AG10803 (cell line): ENCODE measurements at places on chromosomes 7 and 10.

DNA sequence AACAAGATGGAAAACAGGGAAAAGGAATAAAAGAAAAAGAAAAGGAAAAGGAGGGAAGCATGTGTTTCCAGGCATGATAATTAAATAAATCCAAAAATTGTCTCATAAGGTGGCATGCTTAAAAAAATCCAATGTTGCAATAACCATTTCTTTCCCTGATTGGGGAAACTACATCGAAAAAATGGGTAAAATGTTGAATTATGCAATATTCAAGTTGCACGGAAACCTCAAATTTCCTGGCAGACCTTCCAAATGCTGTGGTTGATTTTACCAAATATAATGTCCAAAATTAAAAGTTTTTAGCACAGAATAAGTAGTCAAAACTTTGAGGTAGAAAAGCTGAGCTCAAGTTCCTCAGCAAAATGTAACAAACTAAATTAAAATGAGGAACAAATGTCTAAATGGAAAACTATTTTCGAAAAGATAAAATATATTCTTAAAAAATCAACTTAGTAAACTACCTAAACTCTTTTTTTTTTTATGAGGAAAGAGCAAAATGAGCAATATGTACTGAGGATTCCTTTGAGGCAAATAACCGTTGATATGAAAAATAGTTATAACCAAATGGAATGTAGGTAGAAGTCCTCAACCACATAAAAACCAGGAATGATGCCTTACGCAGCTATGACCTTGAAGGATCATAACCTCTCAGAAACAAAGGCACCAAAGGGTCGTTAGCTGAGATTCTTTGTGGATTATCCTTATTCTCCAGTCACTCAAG is 52.6 kb downstream of the MACC1 start:
- peak; percentile 96 for DNase-seq

- DNase-seq = peak; percentile 25
Observed at GRCh38 chr7:97845622-97846203, 26.5 kb downstream of the ASNS start.

- peak; percentile 37 for DNase-seq
Observed at GRCh38 chr10:102781921-102782557, 38.3 kb downstream of the WBP1L start.

- peak; percentile 80 for DNase-seq
Observed at GRCh38 chr7:139619367-139619657, 95.8 kb downstream of the CLEC2L start.

DNA sequence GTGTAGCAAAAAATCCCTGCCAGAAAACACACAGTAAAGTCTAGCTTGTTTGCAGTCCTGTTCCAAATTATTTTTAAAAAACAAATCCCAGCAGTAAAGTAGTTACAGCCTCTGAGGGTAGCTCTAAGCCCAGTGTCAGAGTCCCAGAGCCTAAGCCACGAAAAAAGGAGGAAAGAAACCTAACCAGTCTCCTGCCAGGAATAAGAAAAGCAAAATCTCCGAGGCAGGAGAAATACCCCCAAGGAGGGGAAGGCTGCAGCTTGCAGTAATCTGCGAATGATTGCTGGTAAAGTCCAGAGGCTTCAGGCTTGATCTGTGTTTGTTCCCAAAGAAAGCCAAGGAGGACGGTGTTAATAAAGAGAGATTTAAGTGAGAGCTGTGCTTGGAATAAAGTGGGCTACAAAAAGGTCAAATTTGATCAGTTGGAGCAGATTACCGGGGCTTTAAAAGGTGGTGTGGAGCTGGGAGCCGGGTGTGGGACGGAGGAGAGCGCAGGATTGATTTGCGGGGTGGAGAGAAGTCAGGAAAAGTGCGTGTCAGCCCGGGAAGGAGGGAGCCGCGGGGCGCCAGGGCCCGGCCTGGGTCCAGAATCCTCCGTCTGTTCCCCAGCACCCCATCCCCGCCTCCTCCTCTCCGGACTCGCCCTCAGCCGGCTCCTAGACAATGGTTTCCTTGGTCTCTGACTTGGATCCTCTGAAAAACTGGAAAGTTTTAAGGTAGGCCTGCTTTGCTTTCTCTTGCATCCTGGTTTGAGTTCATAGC is 219.4 kb upstream of the CELF2 start:
- peak; percentile 33 for DNase-seq

GRCh38 chr10:20627087-20627486 is 270.0 kb downstream of the NEBL start:
- no peak for DNase-seq

DNA sequence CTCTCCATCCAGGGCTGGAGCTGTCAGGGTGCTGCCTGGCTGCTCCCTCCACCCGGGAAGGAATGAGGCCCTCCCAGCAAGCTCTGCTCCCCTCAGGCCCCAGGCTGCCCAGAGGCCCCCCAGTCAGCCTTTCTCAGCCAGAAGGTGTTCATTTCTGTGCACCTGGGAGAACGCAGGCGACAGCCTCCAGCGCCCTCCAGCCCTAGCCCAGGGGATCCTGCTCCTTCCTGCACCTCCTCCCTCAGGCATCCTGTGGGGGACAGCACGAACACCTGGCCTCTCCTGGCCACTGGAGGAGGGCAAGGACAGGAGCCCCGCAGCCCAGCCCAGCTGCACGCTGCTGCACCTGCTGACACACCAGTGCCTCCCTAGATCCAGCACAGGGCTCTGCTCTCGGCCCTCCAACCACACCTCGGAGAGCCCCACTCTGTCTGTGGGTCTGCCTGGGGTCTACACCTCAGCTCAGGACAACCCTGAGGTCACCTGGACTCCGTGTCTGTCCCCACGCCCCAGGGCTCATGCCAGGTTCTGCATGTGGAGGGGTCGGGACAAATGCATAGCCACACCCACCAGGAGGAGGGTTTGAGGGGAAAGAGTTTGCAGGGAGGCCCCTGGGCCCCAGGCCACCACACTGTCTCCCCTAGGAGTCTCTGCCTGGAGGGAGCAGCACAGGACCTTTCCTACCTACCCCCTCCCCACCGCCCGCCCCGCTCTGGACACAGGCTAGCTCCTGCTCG is 7.4 kb upstream of the PWWP2B start:
- DNase-seq = no peak

- no peak for DNase-seq
Observed at GRCh38 chr7:111103678-111104274, 12.8 kb downstream of the LRRN3 start.

DNA sequence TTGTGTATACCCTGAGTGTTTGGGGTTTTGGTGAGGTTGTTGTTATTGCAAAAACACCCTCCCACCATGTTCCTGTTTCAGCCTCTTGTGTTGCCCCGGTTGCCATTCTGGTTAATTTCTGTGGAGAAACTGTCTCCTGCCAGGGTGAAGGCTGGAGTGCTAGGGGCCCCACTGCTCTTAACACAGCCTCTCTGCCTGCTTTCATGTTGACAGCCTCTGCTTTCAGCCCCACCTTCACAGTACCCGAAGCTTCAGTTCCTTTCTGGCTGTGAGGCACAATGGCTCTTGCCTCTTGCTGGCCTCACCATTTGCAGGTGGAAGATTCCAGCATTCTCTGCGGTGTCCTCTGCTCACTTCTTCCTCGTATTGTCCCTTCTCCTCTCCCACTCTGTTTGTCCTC is 19.2 kb downstream of the SLC18A2 start:
- no peak for DNase-seq

GRCh38 chr10:52239771-52240170 is 74.3 kb upstream of the DKK1 start:
- DNase-seq = no peak

DNA sequence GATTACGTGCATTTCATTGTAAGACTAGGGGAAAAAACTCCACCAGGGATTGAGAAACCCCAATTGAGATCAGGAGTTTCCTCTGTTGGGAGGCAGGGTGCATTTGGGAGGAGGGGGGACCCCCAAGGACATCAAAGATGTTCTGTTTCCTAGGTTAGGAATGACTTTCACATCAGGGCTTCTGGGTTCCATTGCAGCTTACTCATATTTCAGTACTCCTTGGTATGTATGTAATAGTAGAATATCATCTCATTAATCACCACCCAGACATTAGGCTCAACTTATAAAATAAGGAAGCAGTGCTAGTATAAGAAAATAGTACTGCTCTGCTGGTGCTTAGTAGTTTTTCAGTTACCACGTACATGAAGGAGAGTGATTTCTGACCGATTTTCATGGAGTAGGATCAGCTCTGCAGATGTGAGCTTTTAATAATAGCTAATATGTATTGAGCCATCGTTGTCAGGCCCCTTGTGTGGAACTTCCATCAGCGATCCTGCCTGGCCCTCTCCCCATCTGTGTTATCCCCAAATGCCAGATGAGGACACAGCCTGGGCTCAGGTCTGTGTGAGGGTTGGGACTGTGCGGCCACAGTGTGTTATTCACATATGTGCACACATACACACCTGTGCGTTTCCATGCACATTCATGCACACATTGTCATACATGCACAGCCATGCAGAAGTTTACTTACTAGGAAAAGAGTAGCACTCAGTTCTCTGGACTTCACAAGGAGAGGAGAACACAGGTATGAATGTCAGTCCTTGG is 23.5 kb downstream of the UPP1 start:
- DNase-seq = peak; percentile 64

DNA sequence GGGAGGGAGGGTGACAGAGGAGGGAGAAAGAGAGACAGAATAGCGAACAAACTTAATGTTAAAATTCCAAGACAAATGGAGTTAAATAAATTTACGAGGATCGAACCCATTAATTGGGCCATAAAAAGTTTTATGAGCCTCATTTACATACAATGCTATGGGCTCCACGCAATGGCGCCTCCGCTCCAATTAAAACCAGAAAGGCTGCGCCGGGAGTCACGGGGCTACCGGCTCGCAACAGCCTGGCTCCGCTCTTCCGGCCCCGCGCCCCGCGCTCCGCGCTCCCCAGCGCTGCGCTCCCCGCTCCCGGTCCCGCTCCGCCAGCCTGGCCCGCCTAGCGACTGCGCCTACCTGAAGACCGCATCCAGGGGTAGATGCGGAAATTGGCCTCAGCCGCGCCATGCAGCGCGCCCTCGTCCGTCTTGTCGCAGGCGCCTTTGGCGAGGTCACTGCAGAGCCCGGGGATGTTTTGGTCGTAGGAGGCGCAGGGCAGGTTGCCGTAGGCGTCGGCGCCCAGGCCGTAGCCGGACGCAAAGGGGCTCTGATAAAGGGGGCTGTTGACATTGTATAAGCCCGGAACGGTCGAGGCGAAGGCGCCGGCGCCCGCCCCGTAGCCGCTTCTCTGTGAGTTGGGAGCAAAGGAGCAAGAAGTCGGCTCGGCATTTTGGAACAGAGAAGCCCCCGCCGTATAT is 513 bp downstream of the HOXA7 start:
- DNase-seq = peak; percentile 45

- peak; percentile 63 for DNase-seq
Observed at GRCh38 chr10:15483215-15484075, 112.4 kb upstream of the FAM171A1 start.

DNA sequence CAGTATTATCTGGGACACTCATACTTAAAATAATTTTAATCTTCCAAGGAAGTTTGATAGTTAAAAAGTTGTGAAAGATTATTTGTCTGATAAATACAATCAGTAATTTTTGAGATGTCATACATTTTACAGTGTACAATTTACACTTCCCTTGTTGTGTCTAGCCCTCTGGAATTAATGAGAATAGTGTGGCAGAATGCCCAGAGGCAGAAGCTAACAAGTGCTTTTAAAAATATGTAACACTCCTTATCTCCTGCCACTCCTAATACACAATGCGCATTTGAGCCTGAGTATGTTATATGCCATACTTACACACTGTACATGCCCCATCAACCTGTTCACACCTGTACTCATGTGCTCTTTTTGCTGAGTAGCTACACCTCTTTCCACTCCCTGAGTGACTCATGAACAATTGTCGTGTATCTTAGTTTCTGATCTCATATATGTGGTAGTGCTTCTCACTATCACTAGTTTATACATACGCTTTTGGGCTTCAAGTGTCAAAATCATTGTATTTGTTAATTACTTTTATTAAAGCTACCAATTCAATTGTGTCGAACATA is 106.9 kb upstream of the GNAI1 start:
- DNase-seq = no peak

DNA sequence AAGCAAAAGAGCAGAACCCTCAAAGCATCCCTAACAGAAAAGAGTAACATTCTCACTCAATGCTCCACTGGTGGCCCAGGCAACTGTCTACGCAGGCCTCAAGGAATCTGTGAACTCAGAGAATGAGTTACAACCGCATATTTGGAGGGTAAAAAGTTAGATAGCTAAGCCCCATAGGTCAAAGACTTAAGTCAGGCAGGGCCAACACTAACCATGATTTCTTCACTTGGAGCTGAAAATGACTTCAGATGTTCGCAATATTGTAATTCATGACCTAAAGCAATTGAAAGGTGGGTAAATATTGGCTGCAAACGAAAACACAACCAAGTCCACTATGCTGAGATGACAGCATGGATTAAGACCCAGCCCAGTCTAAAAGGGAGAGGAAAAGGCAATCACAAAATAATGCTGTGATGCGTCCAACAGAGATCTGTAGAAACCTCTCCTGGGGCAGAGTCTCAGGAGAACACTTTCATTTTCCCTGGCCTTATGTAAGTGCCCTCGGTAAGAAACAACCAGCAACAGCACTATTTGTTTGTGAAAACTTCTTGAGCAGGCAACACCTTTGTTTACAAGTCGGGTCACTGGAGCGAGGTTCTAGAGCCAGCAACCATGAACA is 176.5 kb downstream of the TNS3 start:
- DNase-seq = no peak

DNA sequence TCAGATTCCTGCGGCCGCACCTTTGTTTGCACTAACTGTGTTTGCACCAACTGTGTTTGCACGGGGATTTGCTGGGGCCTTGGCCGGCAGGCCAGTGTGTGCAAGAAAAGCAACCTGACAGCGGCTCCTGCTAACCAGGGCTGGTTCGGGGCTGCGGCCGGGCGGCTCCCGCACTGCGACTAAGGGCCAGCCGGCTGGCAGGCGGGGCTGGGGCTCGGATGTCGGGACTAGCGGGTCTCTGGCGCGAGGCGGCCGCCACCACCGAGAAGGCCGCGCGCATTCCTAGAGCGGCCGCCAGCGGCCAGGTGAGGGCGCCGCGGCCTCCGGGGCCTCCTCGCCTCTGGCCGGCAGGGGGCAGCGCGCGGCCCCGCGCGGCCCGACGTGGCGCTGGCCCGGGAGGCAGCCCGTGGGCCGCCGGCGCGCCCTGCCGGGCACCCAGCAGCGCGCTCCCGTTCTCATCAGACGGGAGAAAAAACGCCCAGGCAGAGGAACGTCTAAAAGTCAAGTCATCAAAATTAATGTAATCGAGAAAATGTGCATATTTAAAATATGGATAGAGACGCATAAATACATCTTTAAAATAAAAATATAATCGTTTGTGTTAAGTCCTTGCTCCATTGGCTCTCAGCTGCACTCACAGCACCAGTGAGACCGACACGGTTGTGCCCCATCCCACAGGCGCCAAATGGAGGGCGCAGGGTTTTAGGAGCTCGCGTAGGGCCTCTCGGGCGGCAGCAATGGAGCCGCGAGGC is 38.5 kb downstream of the ZNF777 start:
- peak; percentile 55 for DNase-seq

- DNase-seq = no peak
Observed at GRCh38 chr10:103171278-103171677, 21.8 kb downstream of the NT5C2 start.

- DNase-seq = peak; percentile 77
Observed at GRCh38 chr7:128266883-128267594, 26.0 kb downstream of the LEP start.

GRCh38 chr7:89837515-89837914 is 316.8 kb upstream of the STEAP1 start:
- DNase-seq = peak; percentile 34

GRCh38 chr7:148395352-148395811 is 195.2 kb upstream of the C7orf33 start:
- no peak for DNase-seq

GRCh38 chr10:131730771-131731497 is 169.9 kb upstream of the PPP2R2D start:
- no peak for DNase-seq
